ENCODE measurements at places on chromosomes 5 and 9.

GRCh38 chr5:150511578-150512367, 3.8 kb downstream of the NDST1 start:
- no peak for DNase-seq

DNA sequence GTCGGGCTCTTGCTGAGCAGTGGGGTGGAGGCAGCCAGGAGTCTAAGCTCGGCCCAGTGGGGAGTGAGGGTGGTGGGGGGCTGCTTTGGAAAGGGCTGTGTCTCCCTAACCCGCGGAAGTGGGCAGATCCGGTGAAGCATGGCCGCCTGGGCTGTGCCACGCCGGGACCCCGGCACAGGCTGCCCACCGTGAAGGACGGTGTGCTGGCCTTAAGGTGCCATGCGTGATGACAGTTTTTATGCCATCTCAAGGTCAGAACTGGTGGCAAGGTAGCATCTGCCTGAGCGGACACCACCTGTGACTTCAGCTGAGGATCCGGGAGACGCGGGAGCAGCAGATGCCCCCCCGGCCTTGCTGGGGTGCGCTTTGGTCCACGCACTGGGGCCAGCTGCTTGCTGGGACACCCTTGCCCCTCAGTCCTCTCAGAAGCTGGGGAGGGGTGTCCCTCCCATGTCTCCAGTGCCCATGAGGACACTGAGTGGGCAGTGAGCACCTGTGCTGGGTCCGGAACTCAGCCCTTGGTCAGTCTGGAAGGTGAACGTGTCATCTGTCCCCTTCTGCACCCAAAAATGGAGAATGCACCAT, 53.9 kb downstream of the AHRR start:
- no peak for DNase-seq

DNA sequence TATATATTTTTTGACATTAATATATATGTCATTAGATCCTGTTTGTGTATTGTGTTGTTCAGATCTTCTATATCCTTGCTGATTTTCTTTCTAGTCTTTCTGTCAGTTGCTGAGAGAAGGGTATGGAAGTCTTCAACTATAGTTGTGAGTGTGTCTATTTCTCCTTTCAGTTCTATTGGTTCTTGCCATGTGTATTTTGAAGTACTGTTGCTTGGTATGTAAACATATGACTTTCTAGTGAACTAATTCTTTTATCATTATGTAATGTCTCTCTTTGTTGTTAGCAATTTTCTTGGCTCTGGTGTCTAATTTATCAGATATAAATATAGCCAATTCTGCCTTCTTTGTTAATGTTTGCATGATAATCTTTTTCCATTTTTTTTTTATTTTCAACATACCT, 84.3 kb upstream of the CAST start:
- DNase-seq, result no peak

GRCh38 chr9:109468927-109469326, 29.2 kb downstream of the PTPN3 start:
- no peak for DNase-seq

DNA sequence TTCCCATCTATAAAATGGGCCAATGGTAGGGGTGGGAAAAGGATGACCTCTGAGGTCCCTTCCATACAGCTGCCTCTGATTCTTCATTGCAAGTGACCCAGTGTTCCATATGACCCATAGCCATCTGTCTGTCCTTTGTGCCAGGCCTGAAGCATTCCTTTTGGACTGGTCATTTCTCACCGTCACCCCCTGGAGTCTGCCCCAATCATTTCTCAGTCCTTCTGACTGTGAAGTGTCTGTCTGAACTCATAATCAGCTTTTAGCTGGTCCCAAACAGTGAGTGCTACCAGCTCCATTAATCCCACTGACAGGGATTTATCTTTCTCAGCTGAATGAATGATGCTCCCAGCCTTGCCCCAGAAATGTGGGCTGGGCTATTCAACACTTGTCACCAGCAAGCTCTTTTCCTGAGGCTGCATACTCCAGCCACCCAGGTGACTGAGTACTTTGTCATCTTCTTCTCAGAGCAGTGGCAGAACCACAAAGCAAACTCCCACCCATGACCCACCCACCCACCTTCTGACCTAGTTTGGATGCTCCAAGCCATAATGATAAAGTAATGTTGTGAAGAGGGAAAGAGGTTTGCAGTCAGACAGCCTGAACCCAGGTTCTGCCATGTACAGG, 37.4 kb downstream of the KCNIP1 start:
- DNase-seq, result no peak
